ENCODE measurements at places on chromosomes 11 and 22.

DNA sequence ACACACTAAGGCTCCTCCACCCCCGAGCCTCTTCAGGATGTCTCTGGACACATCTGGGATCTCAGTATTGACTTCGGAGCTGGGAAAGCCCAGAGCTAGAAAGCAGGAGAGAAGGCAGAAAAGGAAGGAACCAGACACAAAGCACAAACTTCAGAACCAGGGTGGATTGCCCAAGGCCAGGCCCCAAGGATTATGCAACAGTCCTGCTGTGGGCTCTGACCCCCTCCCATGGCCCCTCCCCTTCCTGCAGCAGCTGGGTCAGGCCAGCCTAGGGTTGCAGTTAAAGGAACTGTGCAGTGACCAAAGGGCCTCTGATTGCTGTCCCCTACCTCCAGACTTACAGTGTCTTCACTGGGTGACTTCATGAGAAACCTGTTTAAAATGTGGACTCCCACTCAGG is 5.3 kb downstream of the KCNE3 start:
- no peak for DNase-seq

GRCh38 chr11:6202041-6202440 is 3.0 kb downstream of the OR52W1 start:
- no peak for DNase-seq

GRCh38 chr11:63862923-63863322 is 24.0 kb downstream of the MARK2 start:
- DNase-seq = no peak

GRCh38 chr11:86687185-86687778 is 14.9 kb upstream of the ME3 start:
- DNase-seq = no peak

DNA sequence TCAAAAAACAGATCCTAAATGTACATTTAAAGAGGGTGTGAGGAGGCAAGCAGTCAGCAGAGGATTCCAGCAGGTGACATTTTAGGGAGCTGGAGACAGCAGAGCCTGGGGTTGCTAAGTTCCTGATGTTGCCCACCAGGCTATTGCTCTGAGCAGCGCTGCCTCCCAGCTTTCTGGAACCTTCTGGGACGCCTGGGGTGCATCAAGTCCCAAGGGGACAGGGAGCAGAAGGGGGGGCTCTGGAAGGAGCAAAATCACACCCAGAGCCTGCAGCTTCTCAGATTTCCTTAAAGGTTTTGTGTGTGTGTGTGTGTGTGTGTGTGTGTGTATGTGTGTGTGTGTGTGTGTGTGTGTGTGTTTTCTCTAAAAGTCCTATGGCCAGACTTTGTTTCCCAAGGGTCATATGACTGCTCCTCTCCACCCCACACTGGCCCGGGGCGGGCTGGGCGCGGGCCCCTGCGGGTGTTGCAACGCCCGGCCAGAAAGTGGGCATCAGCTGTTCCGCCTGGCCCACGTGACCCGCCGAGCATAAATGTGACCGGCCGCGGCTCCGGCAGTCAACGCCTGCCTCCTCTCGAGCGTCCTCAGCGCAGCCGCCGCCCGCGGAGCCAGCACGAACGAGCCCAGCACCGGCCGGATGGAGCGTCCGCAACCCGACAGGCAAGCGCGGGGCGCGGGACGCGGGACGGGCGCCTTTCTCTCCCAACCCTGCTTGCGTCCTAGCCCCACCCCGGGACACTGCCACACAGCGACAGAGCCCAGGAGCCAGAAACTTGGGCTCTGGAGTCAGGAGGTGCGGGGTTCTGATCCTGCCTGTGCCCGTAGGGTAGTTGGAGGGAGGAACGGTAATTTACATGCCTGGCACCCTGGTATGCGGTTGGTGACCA is at the start of gene HMOX1:
HMOX1 (plus strand) TSS at position 560 of the 887 bp plus-strand sequence; CDS start at position 638, 78 bp downstream.
- DNase-seq = no peak

GRCh38 chr22:17562906-17563870 is at the start of gene SLC25A18:
Gene SLC25A18, plus strand, starts transcription at chr22:17563498. Its CDS starts 16,447 bp downstream, at chr22:17579945.
- no peak for DNase-seq

DNA sequence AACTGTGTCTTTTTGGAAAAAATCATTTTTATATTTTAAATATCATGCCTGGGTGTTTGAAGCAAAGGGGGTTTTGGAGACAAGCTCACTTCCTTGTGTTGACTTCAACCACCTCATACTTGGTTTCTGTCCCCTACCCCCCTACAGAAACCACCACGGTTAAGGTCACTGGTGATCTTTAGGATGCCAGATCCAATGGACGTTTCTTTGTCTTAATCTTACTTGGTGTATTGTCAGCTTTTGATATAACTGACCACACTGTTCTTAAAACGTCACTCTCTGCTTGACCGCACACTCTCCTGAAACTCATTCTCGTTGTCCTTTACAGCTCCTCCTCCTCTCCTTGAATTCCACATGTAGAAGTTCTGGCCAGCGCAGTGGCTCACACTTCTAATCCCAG is 34.8 kb upstream of the SWAP70 start:
- no peak for DNase-seq

GRCh38 chr11:3203221-3204043 is 15.2 kb downstream of the MRGPRG start:
- no peak for DNase-seq

GRCh38 chr11:118200901-118201680 is 23.7 kb downstream of the JAML start:
- DNase-seq = peak; percentile 68

DNA sequence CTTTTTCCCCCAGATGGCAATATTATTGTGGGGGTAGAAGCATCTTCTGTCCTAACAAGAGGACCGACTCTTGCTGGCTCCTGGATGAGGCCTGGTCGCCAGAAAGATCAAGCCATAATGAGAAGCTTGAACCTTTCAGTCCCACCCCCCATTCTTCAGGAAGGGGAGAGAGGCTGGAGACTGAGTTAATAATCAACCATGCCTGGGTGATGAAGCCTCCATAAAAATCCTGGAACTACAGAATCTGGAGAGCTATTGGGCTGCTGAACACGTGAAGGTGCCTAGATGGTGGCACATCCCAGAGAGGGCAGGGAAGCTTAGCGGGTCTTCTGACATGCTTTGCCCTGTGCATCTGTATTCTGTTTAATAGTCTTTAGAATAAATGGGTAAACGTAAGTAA is 16.3 kb downstream of the AP5B1 start:
- no peak for DNase-seq

- no peak for DNase-seq
Measured at GRCh38 chr11:32586576-32587190, 3.1 kb downstream of the EIF3M start.

GRCh38 chr22:19239464-19239863 is 52.1 kb downstream of the CLTCL1 start:
- DNase-seq = no peak

DNA sequence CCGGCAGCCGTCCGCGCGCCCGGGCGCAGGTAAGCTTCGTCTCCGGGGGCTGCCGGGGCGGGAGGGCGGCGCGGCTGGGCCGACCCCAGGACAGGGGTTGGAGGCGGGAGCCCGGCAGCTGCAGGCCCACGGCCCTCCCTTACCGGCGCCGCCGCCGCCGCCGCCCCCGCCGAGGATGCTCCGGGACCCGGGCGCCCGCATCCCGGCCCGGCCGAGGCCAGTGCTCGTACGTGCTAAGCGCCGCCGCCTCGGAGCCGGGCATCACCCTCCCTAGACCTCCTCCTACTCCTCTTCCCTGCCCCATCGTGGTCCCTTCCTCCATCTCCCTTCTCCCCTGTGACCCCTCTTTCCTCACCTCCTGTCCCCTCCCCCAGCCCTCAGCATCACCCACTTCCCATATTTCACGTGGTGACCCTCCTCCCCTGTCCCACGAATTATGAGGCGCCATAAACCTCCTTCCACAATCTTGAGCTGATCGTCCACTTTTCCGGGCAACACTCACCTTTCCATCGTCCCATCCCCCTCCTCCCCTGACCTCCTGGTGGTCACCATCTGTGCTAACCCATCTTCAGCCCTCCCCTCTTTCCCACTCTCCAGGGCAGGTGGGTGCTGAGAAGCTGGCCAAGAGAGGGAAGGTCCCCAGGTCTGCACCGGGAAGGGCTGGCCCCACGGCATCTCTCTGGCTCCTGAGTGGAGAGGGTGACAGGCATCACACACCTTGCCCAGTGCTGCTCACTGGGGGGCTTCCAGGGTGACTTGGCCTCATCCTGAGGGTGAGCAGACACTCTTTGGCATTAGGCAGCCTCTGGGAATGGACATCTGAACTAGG is 612 bp downstream of the ASPHD2 start:
- DNase-seq = no peak

GRCh38 chr22:23251445-23252093 is 71.3 kb downstream of the BCR start:
- no peak for DNase-seq

DNA sequence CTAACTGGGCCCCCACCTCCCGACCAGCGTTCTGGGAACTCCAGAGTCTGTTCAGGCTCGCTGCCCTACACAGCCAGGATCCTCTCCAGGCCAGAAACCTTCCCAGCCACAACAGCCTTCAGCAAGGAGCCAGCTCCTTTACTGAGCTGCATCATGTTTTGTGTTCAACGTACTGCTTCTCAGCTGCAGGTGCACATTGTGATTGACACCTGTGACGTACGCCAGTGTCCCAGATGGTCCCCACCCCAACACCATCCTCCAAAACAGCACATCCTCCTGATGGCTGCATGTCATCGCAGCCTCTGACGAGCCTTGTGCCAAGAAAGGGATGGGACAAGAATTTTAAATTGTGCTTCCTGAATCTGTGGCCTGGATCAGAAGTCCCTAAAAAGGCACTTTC is 117.5 kb downstream of the SPATA19 start:
- DNase-seq = no peak

DNA sequence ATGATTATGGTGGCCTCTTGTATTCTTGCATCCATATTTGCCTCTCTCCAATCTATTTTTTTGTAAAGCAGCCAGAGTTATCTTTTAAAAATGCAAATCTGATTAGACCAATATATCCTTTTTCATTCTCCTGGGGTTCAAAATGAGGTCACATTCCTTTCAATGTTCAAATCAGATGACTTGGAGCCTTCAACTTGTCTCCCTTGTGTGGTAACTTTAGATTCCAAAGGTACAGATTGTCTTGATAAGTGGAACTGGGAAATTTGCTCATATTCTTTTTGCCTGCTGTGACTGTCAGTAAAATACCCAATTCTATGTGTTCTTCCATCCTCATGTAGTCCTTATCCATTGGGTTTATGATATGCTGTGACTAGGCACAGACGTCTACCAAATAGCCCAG is 15.1 kb upstream of the CAPRIN1 start:
- DNase-seq = no peak

GRCh38 chr11:15605094-15605493 is 490.4 kb downstream of the INSC start:
- DNase-seq = no peak

DNA sequence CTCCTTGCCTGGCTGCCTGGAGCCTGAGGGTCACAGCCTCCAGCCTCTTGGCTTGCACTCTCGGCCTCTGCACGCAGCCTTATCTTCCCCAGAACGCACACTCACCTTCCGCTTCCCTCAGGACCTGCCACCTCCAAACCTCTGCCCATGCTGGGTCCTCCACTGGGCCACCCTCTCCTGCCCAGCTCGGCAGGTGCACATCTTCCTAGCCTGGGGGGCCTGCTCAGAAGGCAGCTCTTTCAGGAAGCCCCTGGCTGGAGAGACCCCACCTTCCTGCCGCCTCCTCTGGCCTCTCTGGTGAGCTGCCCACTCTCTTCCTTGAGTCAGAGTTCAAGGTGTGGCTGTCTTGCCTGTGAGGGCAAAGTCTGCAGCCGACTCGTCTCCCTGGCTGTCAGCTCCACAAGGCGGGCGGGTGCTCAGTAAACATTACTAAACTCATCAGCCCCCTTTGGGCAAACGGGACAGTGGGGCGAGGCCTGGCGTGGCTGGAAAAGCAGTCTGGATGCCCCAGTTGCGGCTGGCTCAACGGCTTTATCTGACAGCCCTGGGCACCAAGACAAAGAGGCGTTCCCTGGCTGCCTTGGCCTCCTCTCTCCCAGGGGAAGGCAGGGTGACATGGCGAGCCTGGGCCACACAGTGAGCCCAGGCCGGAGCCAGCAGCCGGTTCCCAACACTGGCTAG is 1.7 kb upstream of the LINC01488 start:
- no peak for DNase-seq

GRCh38 chr11:34439610-34440198 is 970 bp downstream of the CAT start:
- no peak for DNase-seq

DNA sequence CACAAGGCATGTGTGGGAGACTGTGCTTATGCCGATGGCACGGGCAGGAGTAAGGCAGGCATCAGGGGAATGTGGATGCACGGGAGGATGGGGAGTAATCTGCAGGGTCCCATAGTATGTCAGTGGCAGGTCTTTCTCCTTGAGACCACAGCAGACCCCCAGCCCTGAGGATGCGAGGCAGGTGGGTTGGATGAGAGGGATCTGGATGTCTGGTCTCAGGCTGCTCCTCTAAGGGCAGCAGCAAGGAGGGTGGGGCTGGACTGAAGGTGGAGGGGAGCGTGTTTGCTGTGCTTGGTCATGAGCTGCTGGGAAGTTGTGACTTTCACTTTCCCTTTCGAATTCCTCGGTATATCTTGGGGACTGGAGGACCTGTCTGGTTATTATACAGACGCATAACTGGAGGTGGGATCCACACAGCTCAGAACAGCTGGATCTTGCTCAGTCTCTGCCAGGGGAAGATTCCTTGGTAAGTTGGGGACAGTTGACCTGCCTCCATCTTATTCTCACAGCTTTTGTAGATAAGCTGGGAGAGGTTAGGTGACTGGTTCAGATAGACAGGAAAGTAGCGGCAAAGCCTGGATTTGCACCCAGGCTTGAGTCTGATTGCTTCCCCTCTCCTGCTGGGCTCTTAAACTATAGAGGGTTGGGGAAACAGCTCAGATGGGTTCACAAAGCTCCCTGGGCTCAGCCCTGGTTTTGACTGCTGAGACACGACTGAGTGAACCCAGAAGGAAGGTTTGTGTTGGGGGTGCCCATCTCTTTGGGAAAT is at the start of gene APOL1:
APOL1 (plus strand) TSS at position 380 of the 769 bp plus-strand sequence. CDS start 1,823 bp downstream, outside the sequence.
- no peak for DNase-seq

DNA sequence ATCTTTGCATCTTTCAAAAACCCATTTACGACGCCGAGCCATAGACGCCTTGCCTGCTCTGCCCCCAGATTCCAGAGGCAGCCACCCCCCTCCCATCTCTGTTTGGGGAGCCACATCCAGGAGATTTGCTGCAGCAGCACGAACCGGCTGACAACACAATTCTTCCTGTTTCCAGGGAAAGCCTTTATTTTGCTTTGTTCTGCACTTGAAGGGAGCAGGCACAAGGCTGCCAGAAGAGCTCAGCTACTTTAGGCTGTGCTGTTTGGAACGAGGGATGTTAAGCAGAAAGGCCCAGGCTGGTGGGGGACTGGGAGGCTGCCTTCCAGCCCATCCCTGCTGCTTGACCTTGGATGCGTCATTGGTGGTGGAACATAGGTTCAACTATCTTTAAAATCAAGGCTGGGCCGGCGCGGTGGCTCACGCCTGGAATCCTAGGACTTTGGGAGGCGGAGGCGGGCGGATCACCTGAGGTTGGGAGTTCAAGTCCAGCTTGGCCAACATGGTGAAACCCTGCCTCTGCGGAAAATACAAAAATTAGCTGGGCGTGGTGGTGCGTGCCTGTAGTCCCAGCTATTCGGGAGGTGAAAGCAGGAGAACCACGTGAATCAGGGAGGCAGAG is 243.9 kb downstream of the MIAT start:
- no peak for DNase-seq

- DNase-seq = no peak
Measured at GRCh38 chr11:112050721-112051120, 23.1 kb downstream of the PIH1D2 start.
